ENCODE measurements at places on chromosomes 12 and 14.
A peak's percentile ranks its signal among the peaks of the same experiment; 100 is the strongest.

DNA sequence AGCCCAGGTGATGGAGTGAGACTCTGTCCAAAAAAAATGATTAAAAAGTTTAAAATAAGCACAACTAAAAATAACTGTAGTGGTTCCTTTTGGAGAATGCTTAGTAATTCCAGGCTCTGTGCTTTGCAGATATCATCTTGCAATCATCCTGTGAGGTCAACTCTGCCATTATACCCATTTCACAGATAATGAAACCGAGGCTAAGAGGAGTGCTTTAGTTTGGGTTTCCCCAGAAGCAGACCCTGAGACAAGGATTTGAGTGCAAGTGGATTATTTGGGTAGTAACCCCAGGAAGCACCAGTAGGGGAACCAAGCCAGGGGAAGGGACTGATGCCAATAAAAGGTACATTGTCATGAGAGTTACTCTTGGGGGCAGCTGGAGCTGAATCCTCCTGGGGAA is 44.7 kb downstream of the RIN3 start:
- DNase-seq = no peak

DNA sequence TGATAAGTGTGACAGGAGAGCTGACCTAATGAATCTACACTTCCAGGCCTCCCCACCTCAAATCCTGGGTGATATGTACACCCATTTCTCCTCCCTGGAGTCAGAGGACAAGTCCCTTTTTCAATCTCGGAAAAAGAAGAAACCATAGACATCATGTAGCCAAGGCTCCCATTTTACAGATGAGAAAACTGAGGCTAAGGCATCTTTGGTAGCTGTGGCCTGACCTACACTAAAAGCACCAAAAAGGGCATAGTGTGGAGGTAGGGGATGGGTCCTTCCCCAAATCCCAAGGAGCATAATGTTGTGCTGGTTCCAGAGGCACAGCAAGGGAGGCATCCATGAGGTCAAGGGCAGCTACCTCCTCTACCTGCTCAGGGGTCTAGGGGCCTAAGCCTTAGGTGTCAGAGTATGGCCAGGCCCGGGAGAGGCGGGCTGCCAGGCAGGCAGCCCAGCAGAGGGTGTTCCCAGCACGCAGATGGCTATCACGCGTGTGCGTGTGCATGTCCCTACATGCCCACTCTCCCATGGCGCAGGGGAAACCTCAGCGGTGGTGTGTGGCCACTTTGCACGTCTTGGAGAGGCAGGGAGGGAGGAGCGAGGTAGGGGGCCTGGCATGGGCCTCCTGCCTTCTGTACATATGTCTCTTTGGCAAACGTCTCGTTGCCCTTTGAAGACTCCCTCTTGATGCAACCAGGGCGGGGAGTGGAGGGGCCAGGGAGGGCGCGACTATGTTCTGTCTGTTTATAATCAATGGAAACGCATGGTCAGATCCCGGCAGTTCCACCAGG is 2.5 kb downstream of the PGF start:
- DNase-seq = no peak

DNA sequence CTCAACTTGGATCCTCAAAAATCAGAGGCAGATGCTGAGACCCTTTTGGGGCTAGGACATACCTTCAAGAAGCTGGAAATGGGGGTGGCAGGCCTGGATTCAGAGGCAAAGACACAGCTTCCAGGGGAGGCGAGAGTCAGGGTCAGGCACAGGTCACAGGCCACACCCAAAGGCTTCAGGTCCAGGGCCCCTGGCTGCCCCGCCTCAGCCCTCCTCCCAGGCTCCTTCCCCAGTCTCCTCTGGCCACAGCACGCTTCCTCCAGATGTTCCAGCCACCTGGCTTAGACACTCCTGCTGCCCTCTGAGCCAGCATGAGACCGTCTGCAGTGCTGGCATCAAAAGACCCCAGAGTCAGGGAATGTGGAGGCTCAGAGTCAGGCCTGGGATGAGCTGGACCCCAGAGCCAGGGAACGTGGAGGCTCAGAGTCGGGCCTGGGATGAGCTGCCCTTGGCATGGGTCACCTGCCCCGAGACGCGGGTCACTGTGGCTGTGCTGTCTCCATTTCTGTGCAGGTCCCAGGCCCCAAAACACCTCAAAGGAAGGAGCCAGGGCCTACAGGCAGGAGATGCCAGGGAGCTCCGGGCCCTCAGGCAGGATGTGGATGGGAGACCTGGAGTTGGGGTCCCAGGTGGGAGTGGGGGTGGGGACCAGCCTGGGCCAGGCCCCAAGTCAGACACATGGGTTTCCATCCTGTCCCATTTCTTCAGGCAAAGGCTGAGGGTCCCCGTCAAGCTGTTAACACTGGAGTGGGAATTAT is 58.9 kb downstream of the DIO3 start:
- no peak for DNase-seq

GRCh38 chr14:101350691-101351090 is 210.6 kb upstream of the DIO3 start:
- DNase-seq = peak; percentile 1

DNA sequence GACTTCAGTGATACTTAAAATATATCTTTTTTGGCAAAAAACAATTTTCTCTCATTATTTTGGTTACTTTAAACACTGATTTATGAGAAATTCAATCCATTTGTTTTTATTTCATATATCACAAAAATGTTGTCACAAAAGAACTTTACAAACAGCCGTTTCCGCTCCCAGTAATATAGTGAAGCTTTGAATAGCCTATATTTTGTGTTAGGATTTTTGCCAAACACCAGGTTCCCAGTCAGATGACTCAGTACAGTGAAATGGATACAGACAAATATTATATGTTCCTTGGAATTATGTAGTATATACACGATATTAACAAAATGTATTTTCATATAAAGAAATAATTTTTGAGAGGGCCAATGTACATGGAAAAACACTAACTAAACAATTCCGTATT is 411.1 kb downstream of the CCER1 start:
- DNase-seq = peak; percentile 38

- DNase-seq = no peak
Measured at GRCh38 chr12:127600211-127600610, 666.8 kb upstream of the TMEM132C start.
